ENCODE measurements at places on chromosomes 4 and X.

DNA sequence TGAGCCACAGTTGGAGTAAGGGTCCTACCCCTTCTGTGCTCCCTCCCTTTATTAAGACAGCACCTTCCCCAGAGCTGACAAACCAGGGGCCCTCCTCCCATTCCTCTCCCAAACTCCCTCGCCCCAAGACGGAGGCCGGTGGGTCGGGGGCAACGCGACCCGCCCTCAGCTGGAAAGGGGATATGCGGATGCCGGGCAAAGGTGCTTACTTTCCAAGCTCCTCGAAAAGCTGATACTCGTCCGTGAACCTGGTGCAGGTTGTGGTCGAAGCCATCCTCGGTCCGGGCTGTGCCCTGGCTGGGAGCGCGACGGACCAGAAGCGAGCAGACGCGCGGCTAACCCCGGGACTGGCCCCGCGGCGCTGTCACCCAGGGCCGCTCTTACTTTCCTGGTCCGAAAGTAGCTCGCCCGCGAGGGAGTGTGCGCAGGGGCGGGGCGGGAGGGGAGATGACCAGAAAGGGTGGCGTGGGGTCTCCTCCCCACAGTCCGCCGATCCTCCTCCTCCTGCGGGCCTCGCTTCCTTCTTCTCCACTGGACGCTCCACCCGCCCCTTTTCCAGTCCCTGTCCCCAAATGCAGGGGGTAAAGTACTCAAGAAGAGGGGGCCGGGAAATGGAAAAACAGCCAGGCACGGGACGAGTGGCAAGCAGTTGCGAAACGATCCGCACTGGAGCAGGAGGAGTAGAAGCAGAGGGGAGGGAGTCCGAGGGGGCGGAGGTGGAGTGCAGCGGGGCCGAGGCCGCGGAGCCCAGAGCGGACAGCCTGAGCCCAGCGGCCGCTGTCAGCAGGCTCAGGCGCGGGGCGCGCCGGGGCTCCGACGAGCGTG, 531 bp downstream of the CAMK2D start:
- DNase-seq = peak; percentile 62

- DNase-seq = no peak
Measured at GRCh38 chr4:141469392-141469791, 167.0 kb upstream of the IL15 start.

GRCh38 chr4:145565328-145565727, 53.9 kb upstream of the MMAA start:
- no peak for DNase-seq

DNA sequence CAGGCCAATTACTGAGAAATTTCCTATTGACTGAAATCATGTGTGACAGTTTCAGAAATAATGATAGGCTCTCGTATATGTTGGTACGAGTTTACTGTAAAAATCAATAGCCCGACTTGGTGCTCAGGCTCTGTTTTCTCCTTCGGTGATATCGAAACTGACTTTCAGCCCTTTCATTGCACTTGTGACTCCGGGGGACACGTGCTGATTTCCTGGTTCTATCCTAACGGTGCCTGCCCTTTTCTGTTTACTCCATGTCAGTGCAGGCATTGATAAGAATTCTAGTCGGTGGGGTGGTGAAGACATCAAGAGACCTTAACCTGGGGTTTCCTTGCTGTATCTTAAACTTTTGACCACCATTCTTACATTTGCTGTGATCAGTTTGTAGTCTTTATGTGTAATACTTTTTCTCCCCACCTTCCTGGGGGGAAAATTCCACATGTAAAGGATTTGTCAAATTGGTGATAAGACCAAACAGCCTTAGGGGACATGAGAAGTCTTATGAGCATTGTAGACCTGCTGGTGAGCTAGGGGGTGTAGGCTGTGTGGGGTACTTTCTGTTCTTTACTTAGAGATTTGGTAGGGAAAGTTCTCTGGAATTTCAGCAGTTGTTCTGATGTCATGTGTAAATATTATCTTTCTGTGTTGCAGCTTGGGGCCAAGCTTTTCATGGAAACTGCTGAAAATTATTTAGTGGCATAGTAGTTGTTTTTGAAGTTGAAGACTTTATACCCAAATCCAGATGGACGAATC, 52.7 kb downstream of the TMEM131L start:
- no peak for DNase-seq

GRCh38 chrX:19964017-19964710, 26.7 kb downstream of the BCLAF3 start:
- DNase-seq = peak; percentile 34

DNA sequence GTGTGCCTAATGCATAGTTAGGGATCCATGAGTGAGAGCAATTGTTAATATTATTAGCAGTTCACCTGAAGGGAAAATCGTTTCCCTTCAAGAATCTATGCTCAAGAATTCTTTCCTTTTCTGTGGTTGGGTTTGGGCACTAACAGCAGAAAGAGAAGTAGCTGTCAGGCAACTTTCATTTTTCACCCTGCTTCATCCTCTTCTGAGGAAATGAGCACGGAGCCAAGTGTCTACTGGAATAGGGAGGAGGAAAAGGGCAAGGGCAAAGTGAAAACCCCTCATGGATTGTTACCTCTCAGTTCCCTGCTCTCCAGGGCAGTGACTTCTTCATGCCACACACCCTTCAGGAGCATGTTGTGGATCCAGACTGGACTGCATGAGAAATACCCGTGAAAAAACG, 2.6 kb upstream of the HPGDS start:
- DNase-seq = no peak

- no peak for DNase-seq
Measured at GRCh38 chrX:40897718-40898270, 162.5 kb upstream of the MED14 start.

- DNase-seq = no peak
Measured at GRCh38 chr4:175282407-175282806, 364.2 kb downstream of the ADAM29 start.

GRCh38 chrX:136598631-136599030, 49.3 kb upstream of the CD40LG start:
- DNase-seq = no peak

DNA sequence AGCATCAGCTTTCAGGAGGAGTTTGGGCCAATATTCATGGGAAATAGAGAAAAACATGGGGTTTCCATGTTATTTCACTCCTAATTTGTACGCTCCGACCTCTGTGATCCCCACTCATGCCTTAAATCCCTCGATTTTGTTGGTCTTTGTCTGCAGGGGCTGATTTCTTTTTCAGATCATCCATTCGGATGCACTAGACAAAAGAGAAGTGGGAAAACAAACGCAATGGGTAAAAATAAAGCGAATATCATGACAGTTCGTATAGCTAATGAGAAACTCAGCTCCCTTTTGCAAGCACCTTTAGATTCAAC, 139.1 kb upstream of the PLAC1 start:
- DNase-seq = no peak

DNA sequence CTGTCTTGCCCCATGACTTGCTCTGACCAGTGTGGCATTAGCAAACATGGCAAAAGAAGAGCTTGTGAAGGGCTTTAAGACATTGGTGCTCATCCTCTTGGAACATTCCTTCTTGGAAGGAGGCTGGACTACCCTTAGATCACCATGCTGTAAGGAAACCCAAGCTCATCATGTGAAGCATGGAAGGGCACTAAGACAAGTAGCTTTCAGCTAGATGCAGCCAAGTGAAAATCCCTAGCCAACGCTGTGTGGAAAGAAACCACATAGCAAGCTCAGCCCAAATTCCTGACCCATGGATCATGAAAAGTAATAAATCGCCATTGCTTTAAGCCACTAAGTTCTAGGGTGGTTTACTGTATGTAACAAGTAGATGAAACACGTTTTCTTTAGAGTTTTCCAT, 12.4 kb upstream of the PACRGL start:
- DNase-seq = no peak
